Natural killer cell treated with Interleukin-12 subunit alpha and Interleukin-12 subunit beta and Interleukin-15 and Interleukin-18, amount 100 ng/mL, for 72 hours (primary cell): ENCODE measurements at places on chromosomes 11 and 22. TPM values are rescaled to one million over a fixed set of nuclear protein-coding genes. Genes with fewer than 3 reads are reported as not detected.

The DENND6B gene
- total RNA-seq, result 2.2 TPM

The MYO18B gene
- 0.43 TPM for total RNA-seq

The CRYBB2 gene
- total RNA-seq, result not detected

The SYT12 gene
- total RNA-seq, result 0.38 TPM

The EIF3L gene
- 271 TPM for total RNA-seq

The SPON1 gene
- total RNA-seq, result 0.10 TPM

The OR4X1 gene
- total RNA-seq, result not detected

The XKR3 gene
- total RNA-seq, result not detected

The PHLDA2 gene
- total RNA-seq, result 3.0 TPM

The IL10RA gene
- 83.6 TPM for total RNA-seq
